ENCODE measurements at places on chromosomes 16 and 17.

DNA sequence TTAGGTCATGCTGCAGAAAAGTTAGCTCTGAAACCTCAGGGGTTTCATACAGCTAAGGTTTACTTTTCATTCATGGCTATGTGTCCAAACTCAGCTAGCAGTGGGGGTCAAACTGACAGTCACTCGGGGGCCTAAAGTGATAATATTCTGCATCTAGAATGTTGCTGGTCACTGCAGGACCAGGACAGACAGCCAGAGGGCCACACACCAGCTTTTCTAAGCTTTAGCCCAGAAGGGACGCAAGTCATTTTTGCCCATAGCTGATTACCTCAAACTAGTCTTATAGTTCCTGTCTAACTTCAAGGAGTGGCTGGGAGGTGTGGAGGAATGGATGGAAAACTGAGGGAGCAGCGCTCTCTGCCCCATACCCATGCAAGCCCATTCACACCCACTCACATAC lies 163.0 kb upstream of the NLRP1 start:
- DNase-seq, result no peak

DNA sequence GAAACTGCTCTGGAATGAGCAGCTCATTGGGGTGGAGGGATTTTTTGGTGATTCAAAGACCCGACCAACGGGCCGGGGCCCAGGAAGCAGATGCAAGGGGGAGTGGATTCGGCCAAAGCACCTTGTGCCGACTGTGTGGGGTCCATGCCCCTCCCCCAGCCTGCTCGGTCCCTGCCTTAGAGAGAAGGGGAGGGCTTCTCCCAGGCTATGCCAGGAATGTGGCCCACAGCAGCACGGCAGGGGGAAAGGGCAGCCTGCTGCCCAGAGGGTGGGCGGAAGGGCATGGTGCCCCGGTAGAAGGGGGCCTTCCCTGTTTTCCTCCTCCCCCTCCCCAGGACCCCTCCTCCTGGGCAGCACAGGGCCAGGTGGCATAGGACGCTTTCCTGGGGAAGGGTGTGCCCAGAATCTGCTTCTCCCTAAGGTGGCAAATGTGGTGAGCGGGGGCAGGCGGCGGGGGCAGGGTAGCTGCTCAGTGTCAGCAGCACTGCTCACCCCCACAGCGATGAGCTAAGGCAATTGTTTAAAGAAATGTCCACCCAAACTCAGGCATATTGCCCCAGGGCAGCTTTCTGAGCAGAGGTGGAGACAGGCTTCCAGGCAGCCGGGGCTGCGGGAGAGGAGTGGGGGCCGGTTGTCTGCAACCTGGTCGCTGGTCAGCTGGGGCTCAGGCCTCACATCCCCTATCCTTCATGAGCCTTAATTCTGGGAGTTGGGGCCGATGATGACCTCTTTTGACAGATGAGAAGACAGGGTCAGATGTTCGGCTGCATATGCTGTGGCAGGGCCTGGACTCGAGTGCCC lies 33.9 kb upstream of the MLKL start:
- no peak for DNase-seq

- DNase-seq, result no peak
These were observed 9.4 kb downstream of the HSPB9 start for GRCh38 chr17:42131981-42132432.

- DNase-seq, result peak; percentile 58
These were observed 19.6 kb downstream of the DNAH17 start for GRCh38 chr17:78557598-78558039.

- peak; percentile 87 for DNase-seq
These were observed 2.2 kb upstream of the ATP6V0A1 start for GRCh38 chr17:42456223-42457106.

GRCh38 chr16:26930786-26931581 lies 135.7 kb upstream of the C16orf82 start:
- no peak for DNase-seq

DNA sequence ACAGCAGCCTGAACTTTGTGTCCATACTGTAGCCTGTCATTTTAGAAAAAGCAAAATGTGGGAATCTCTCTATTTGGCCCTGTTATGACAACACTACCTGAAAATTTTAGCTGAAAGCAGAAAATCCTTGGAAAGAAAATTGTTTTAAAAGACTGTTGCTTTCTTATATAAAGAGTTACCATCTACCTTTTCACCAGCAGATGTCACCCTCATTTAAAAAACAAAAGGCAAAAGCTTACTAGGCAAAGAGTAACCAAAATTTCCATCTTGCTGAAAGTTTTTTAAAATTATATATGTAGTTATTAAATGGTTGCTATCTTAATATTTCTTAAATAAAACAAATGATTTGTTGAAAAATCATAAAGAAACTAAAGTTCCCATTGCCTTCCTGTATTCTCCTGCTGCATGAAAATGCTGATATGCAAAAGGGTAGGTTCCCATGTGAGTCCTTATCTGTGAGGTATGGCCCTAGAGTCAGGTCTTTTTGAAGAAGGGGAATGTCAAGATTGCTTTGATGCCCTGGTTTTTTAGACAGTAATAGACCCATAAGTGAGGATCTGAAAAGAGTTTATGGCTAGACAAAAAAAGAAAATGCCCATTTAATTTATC lies 61.0 kb downstream of the TNRC6C start:
- peak; percentile 22 for DNase-seq

DNA sequence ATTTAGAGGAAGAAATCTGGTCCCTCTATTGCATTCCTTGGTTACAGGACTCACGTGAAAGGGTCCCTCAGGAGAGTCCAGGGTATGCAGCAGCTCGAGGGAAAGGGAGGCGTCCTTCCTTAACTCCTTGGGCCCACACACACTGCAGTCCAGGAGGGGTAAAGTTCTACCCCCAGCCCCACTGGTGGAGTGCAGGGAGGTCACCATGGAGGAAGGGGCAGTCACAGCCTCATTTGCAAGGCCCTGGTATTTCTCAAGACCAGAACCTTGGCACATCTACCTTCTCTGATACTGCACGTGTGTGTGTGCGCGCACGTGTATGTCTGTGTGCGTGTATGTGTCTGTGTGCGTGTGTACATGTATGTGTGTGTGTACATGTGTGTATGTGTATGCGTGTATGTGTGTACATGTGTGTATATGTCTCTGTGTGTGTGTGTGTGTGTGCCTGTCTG lies 11.1 kb downstream of the HIC1 start:
- peak; percentile 0 for DNase-seq

- no peak for DNase-seq
These were observed 1.3 kb downstream of the HSBP1 start for GRCh38 chr16:83809092-83809491.

GRCh38 chr16:87948735-87949070 lies 2.5 kb upstream of the BANP start:
- DNase-seq, result no peak

GRCh38 chr17:74198694-74199093 lies 4.8 kb upstream of the RPL38 start:
- DNase-seq, result no peak

DNA sequence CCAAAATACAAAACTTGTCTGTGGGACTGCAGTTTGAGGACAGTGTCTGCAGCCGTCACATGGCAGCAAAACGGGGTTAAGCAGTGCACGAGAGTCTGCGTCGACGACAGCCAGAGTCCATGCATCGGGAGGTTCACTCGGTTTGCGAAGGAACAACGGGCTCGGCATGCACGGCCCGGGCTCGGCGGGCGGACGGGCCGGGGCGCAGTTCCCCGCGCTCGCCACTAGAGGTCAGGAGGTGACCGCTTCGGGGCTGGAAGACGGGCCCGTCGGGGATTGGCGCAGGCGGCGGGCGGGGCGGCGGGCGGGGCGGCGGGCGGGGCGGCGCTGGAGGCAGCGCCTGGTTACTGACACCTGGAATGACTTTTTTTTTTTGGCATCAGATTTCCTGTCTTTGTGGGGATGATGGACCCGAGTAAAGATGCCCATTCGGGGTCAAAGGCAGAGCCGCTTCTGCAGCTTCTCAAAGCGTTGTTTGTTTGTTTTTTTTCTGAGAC lies 6.5 kb downstream of the SCGB1C2 start:
- DNase-seq, result peak; percentile 53

- DNase-seq, result no peak
These were observed 678 bp upstream of the AKAP10 start for GRCh38 chr17:19978209-19978802.

DNA sequence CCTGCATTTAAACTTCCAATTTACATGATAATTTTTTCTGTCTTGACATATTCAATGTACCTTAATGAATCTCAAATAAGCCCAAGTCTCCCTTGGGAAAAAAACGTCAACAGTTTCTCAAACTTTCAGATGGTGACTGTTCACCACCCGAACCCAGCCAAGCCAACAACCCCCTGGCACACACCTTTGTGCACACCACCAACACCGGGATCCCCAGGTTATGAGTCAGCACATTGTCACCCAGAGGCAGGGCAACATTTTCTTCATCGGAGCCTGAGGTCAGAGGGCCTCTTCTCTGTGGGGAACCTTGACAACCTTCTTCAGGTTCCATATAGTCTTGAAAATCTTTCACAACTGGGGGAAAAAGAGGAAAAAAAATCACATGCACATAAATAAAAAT lies 15.5 kb downstream of the DYNC1LI2 start:
- no peak for DNase-seq

DNA sequence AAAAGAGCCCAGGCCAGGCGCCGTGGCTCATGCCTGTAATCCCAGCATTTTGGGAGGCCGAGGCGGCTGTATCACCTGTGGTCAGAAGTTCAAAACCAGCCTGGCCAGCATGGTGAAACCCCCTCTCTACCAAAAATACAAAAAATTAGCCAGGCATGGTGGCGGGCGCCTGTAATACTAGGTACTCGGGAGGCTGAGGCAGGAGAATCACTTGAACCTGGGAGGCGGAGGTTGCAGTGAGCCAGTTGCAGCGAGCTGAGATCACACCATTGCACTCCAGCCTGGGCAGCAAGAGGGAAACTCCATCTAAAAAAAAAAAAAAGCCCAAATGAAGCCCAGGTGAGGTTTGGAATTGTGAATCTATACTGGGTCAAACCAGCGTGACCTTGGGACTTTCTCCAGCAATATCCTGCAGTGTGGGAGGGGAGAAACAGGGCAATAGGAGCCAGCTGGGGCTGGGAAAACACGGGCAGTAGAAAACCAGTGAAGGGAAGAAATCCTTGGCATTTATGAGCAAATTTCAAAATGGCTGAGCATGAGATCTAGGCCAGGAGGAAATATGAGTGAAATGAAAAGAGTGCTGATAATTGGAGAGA lies 8.2 kb upstream of the DHX8 start:
- no peak for DNase-seq

DNA sequence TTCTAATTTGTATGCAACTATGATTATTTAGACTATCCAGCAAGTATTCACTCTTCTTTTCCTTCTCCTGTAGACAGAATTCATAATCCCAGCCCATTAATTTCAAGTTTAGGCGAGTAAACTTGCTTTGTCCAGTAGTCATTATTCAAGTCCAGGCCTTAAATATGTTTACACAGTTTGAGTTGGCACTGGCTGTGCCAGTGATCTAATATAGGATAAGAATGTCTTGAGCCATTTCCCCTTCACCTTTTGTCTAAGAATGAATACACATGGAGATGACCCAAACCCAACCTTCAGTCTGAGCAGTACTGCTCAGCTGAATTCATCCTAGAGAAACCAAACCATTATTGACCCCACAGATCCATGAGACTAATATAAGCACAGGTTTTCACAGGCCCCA lies 930.4 kb upstream of the CDH8 start:
- no peak for DNase-seq

DNA sequence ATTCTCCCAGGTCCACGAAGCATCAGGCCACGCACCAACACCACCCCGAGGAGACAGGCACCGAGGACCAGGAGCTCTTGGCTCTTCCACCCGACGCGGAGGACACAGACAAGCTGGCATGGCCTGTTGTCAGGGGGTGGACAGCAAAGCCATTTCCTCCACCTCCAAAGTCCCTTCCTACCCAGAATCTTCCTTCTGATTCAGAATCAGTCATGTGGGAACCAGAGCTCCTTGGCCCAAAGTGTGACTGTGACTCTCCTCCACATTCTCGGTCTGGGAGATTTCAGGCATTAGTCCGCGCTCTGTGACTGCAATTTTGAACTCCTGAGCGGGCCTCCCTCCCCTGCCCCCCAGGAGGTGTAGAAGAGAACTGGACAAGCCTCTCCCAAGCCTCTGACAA lies 9.2 kb downstream of the DNAH17 start:
- DNase-seq, result no peak

DNA sequence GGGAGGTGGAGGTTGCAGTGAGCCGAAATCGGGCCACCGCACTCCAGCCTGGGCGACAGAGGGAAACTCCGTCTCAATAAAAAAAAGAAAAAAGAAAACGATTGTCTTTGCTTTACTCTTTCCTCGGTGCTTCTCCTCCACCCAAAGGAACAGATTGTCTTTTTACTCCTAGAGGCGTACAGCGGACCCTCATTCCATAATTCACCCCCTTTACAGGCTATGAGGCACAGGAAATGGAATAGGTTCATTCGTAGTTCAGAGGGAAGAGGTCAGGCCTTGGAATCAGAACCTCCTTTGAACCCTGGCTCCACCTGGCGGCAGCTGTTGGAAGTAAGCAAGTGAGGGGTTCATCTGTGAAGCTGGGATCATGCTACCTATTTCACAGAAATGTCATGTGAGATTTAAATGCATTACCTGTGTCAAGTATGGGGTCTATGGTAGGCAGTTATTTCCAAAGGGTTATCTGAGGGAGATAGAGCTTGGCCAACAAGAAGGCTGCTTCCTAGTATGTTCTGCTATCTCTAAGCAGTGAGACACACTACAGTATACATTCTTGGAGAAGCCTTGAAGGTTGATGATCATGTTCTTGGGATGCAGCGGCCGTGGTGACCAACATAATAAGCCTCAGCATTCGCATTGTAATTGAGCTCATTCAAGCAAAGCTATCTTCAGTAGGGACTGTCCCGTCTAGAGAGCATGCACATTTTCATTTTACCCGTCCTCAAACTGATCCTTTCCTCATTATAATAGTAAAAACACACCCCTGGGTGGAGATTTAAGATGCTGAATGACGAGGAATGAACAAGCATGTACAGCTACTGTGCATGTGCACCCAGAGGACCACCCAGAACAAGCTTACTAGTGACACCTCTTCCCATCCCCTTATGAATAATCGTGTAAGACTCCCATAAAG lies 18.7 kb upstream of the ZNF689 start:
- peak; percentile 73 for DNase-seq

GRCh38 chr16:71412270-71413160 lies 29.3 kb downstream of the TLE7 start:
- DNase-seq, result peak; percentile 41

- DNase-seq, result no peak
These were observed at the start of gene PRR15L for GRCh38 chr17:47957591-47958490. Gene PRR15L (minus strand): TSS chr17:47957883. CDS start chr17:47953234, 4,649 bp downstream.

DNA sequence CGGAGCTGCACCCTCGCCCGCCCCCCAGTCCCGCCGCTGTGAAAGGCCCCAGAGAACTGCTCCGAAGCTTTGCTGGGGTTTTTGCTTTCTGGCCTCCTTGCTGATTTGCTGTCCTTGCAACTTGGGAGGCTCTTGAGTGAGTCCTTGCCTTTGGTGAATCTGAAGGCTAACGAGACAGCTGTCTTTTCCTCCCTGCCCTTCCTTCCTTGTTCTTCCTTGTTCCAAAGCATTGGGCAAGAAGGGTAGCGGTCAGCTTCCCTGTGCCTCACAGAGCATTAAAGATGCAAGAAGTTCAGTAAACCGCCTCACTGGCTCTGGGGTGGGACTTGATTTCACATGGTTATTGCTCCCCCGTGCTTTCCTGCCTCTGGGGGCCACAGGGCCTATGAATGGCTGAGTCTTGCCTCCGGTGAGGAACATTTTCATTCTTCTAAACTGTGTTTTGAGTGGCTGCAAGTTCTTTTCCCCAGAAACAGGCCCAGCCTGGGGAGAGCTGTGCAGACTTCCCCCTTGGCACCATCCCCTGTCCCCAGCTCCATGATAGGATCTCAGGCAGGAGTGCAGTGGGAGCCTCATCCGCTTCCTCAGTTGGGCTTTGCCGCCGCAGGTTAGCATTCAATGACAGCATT lies 1.4 kb downstream of the YPEL2 start:
- peak; percentile 10 for DNase-seq

- no peak for DNase-seq
These were observed 16.9 kb downstream of the ETV4 start for GRCh38 chr17:43528988-43529814.

Data from HCEC 1CT (cell line).